Renal cortical epithelial cell (primary cell): ENCODE measurements at places on chromosomes 12 and 14.
A peak's percentile ranks its signal among the peaks of the same experiment; 100 is the strongest.

- no peak for DNase-seq
These were observed 123.2 kb downstream of the FGD4 start for GRCh38 chr12:32522331-32523221.

- peak; percentile 93 for DNase-seq
These were observed 57.6 kb downstream of the LMNTD1 start for GRCh38 chr12:25495331-25496097.

GRCh38 chr12:48192861-48193260, 9.4 kb downstream of the CCDC184 start:
- no peak for DNase-seq

DNA sequence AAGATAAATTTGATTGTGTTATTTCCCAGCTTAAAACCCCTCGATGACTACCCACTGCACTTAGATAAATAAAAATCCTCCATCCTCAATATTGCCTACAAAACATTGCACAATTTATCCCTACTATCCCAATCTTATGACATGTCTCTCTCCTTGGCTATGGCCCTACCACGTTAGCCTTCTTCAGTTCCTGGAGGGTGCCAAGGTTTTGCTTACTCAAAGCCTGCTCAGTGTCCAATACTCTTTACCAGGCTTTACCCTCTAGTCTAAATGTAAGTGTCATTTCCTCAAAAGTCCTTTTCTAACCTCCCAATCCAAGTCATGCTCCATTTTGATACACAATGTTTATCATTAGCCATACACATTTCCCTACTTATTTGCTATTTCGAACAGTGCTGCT, 35.0 kb upstream of the PPM1A start:
- no peak for DNase-seq

- no peak for DNase-seq
These were observed 3.8 kb downstream of the LRP1 start for GRCh38 chr12:57131896-57132744.

DNA sequence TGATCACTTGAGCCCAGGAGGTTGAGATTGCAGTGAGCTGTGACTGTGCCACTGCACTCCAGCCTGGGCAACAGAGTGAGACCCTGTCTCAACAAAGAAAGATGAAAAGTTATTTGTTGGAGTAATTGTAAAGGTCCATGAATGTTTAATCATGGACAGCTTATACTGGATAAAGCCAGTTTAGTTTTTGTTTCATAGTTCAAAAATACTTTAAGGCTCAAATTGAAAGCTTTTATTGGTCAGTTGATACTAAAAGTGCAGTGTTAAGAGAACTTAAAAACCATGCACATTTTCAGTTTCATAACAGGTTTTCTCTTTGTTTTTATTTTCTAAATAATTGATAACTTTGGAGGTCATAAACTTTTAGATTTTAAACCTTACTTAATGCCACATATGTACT, 108.4 kb downstream of the MON2 start:
- no peak for DNase-seq

DNA sequence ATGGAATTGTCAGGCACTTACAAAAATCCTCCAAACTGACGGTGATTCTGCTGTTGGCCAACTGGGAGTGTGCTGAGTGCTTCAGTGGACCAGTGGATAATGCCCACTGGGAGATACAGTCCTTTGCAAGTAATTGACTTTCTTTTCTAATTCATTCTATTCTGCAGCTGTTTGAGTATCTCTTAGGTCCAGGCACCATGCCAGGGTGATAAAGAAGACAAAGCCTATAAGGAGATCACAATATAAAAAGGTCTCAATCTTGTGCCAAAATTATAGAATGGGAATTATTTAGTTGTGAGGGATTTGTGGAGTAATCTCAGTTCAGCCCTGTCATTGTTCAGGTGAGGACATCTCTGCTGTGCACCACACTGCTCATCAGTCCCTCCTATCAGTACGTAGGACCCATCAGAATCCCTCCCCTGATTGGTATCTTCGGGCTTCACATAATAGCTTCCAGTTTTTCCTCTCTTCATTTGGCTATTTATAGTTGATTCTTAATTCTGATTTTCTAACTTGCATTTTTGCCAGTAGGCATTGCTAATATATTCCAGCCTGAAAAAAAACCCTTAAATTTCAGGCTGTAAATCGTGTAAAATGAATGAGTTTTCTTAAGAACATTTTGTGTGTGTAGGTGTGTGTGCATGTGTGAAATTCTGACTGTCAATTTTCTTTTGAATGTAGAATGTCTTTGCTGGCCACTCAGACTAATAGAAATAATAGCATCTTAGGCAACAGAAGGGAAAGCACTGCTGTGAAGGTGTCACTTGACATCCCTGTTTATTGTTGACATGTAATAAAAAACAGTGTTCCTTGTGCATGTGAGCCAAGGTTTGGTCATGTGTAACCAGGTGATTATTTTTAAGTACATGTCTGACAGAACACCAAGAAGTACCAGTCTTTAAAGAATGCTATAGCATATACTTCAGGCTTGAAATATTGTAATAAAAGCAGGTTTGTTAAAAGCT, 457.6 kb upstream of the RGS6 start:
- DNase-seq: no peak
